Stimulated activated CD4-positive, alpha-beta T cell treated with anti-CD3 and anti-CD28 coated beads, Interleukin-4, amount 100 ng/mL, for 24 hours (primary cell): ENCODE measurements at places on chromosomes 11 and 22.

DNA sequence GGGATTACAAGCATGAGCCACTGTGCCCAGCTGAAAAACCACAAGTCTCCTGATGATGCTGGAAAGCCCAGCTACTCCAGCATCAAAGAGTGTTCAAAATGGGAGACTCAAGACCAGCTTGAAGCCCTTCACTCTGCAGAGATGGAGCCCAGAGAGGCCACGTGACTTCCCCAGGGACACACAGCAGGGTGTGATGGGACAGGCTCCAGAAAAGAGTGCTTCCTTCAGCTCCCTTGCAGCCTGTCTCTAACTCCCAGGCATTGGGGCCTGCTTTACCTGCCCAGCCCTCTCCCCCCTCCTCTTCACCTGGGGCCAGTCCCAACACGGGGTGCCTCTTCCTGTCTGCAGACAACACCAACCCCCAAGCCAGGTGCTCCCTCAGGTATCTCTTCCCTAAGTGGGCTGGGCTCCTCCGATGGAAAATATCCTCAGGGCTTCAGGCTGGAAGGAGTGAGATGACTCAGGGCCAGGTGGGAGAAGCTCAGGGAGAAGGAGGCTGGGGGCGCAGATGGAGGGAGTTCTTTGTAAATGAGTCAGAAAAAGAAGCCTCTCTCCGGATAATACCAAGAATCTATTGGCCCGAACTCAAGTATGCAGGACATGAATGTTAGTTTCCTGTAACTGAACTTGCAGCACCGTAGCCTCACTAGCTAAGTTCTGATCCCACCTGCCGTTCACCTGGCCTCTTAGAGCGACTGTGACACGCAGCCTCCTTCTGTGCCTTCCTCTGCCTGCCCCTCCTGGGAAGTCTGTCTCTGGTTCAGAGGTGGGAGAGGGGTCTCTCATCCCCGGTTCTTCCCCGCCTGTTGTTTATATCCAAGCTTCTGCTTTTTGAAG is 326.6 kb downstream of the MN1 start:
- DNase-seq: no peak

- no peak for DNase-seq
Measured at GRCh38 chr11:14722496-14722895, 78.9 kb downstream of the PDE3B start.

DNA sequence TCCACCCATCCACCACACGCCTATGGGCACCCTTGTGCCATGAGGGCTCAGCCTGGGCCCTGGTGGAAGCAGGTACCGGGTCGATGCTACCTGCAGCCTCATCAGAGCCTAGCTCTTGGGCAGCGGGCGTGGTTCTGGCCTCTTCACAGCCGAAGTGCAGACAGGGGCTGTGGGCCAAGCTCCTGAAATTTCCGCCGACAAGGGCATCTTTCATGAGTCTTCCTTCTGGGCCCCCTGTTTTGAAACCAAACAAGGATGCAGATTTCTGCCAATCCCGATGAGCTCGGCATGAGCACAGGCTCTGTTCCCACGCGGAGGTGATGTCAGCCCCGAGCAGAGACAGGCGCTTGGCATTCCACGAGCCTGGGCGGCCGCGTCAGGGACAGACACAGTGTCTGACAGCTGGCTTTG is 22.6 kb upstream of the MGAT3 start:
- DNase-seq: no peak

DNA sequence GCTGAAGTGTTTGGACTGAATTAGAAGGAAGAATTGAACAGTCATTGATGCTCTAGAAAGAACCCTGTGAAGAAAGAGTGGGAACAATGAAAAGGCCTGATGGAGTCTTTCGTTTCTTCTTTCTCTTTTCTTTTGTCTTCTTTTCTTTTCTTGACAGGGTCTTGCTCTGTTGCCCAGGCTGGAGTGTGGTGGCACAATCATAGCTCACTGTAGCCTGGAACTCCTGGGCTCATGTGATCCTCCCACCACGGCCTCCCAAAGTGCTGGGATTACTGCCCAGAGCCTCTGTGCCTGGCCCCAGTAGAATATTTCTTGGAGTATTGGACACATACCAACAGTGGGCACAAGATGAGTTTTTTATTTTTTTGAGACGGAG is 1.1 kb downstream of the FEN1 start:
- DNase-seq: no peak

DNA sequence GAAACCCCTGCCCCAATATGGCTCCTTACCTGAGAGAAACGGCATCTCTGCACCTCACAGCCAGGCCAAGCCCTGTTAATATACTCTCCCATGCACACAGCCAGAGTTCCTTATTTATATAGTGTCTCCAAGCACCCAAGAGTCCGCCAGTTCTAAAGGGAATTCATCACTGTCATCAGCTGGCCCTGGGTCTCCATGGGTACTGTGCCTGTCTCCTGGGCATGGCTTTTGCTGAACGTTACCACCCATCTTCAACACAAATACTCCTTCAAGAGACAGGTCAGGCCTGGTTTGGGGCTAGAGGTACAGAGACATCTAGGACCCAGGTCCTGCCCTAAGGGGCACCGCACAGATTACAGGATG is 1.6 kb upstream of the ATG16L2 start:
- no peak for DNase-seq

GRCh38 chr11:70772950-70773349 is 374.6 kb downstream of the CTTN start:
- DNase-seq: no peak

GRCh38 chr11:123054301-123055065 is 7.5 kb downstream of the HSPA8 start:
- DNase-seq: no peak

GRCh38 chr11:32154275-32154674 is 63.4 kb downstream of the RCN1 start:
- DNase-seq: no peak

GRCh38 chr11:124150684-124151083 is 32.5 kb upstream of the OR10D3 start:
- DNase-seq: no peak

GRCh38 chr11:133895061-133895479 is 49.8 kb upstream of the SPATA19 start:
- DNase-seq: no peak

DNA sequence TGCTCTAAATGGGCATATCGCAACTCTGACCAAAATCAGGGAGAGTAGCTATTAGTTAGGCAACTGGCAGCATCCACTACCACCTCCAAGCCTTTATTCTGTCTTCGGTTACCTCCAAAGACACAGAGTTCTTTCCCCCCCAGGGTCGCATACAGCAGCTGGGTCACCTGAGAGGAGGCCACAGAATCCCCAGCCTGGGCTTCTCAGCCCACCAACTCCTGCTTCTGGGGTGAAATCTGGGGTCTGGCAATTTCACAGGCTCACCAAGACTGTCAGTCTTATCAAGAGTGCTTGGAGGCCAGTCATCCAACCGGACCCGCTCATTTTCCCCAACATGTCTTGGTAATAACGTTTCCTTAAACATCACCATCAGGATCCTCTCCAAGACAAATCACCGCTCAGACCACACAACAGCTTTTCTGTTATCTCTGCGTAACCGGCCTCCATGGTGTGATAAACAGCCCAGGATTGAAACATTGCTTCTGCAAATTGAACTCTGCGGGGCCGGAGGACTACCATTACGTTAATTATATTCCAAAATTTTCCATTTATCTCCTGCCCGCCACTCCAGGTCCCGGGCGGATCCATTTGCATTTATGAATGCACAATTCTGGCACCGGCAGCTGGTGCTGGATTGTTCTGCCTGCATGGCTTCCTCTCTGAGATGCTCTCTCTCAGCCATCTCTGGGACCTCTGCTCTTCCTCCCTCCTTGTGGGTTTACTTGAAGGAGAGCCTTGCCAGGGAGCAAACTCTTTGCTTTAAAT is 35.6 kb downstream of the RTL6 start:
- no peak for DNase-seq

- DNase-seq: no peak
Measured at GRCh38 chr11:124754309-124754708, 2.3 kb upstream of the VSIG2 start.

GRCh38 chr11:63841554-63841953 is 2.6 kb downstream of the MARK2 start:
- no peak for DNase-seq

DNA sequence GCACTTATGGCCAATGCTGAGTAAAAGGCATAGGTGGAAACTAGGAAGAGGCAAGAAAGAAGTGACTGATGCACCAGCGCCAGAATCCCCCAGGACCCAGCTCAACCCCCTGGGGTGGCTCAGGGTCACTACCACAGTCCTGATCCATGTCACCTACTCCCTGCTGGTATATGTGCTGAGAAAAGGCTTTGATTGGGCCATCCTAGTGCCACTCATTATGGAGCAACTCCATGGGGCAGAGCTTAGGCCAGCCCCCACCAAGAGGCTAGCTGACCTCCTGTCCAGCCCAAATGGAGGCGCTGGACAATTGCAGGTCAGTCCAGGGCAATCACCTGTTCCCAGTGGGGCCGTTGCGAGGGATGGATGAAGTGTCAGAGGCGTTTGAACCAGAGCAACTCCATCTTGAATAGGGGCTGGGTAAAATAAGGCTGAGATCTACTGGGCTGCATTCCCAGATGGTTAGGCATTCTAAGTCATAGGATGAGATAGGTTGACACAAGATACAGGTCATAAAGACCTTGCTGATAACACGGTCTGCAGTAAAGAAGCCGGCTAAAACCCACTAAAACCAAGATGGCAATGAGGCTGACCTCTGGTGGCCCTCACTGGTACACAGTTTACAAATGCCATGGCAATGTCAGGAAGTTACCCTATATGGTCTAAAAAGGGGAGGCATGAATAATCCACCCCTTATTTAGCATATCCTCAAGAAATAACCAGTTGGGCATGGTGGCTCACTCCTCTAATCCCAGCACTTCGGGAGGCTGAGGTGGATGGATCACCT is 20.6 kb upstream of the DAGLA start:
- DNase-seq: no peak

GRCh38 chr11:31824879-31825837 is 14.0 kb upstream of the PAX6 start:
- no peak for DNase-seq

DNA sequence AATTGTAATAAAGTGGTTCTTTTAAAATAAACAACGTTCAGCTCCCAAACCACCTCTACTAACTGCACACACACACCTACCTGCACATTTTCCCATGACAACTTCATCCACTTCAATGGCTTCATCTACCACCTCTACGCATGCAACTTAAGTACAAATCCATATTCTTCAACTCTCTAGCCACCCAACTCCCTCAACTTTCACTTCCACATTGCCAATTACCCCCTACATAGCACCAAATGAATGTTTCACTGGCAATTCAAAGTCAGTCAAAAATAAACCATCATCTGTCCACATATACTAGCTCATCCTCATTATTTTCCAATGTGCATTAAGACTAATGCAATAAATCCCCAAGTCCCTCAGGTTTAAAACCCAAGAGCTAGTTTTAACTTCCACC is 50.7 kb upstream of the ARHGAP32 start:
- DNase-seq: no peak

DNA sequence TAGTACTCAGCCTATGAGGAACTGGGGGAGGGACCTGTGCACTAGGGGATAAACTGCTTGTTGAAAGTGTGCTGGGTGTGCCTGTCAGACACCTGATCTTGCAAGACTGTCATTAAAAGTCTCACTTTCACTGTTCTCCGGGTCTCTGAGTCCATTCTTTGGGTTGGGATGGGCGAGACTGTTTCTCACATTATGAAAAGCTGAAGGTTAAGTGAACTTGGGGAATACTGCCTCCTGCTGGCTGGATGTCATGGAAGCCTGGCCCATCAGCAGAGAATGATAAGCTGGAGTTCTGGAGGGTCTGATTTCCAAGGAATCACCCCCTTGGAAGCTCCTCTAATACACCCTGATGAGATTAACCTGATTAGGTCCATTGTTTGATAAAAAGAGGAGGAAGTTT is 9.0 kb upstream of the VPREB1 start:
- DNase-seq: peak; percentile 66

DNA sequence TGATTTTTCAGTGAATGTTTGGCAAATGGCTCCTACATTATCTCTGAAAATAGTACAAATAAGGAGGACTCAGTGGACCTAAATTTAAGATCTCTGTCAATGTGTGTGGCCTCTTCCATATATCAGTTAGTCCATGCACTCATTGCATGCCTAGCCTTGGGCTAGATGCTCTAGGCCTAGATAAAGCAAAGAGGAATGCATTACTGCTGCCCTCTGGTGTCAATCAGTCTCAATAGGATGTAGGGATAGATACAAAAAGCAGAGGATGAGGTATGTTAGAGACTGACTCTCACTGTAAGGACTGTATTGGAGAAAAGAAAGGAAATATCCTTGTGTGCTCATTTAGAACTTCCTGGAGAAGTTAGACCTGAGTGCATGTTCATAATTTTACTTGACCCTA is 42.0 kb downstream of the MS4A2 start:
- DNase-seq: no peak

GRCh38 chr22:23183061-23183698 is 2.9 kb downstream of the BCR start:
- no peak for DNase-seq

- DNase-seq: no peak
Measured at GRCh38 chr11:44159848-44160721, 64.6 kb downstream of the EXT2 start.
